Endothelial cell (in vitro differentiated cells): ENCODE measurements at places on chromosomes 6 and 20.

DNA sequence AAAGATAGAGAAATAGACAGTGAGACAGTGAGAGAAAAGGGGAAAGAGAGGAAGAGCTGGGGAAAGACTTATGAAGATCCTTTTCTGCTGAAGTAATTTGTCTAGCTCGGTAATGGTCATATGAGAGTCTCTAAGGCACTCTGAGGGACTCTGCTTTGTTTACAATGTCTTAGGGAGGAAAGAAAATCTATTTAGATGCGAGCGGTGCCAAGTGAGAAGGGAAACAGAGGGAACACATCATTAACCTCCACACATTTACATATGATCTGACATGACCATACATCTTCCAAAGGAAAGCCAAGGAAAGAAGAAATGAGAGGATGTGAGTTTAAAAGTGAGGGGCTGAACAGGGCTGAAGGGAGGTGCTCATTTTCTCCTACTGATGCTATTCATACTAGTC lies 862.3 kb upstream of the CITED2 start:
- H3K27me3 ChIP-seq: peaks cover 1% of the 10 kb centered on the region
- no peak overlapping the region for H3K4me3 ChIP-seq
- no peaks in the 10 kb centered on the region for H3K4me1 ChIP-seq

GRCh38 chr6:115947966-115948541 lies 112.6 kb downstream of the FRK start:
- H3K4me1 ChIP-seq: no peaks in the 10 kb centered on the region
- H3K36me3 ChIP-seq: no peaks in the 10 kb centered on the region
- no peak overlapping the region for H3K4me3 ChIP-seq

GRCh38 chr20:44910690-44911262 lies 916 bp downstream of the PABPC1L start:
- H3K27ac ChIP-seq: no peak overlapping the region
- no peak for DNase-seq
- H3K4me3 ChIP-seq: peak overlapping the region; percentile 81
- peaks cover 11% of the 10 kb centered on the region for H3K4me1 ChIP-seq
- peaks cover 22% of the 10 kb centered on the region for H3K36me3 ChIP-seq

DNA sequence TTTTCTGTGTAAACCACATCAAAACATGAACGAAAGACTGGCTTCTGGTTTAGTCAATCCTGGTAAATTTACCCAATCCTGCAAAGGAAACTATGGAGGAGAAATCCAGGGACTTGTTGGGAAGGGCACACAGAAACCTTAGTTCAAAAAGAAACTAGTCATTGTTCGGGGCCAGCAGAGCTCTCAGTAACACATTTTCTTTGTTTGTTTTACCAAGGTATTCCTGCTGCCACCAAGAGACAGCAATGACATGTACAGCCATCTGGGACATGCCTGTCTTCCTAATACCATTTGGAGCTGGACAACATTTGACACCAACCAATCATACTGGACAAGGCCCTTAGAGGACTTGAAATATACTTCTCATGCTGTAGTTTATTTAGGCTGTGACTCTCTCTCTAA lies 8.3 kb downstream of the OARD1 start:
- H3K27ac ChIP-seq: no peak overlapping the region
- DNase-seq: no peak
- no peak overlapping the region for H3K4me3 ChIP-seq
- no peaks in the 10 kb centered on the region for H3K27me3 ChIP-seq
- no peaks in the 10 kb centered on the region for H3K4me1 ChIP-seq
